ENCODE measurements at places on chromosomes 1 and 21.

- no peak for DNase-seq
Observed at GRCh38 chr1:163674236-163674635, 352.5 kb downstream of the NUF2 start.

DNA sequence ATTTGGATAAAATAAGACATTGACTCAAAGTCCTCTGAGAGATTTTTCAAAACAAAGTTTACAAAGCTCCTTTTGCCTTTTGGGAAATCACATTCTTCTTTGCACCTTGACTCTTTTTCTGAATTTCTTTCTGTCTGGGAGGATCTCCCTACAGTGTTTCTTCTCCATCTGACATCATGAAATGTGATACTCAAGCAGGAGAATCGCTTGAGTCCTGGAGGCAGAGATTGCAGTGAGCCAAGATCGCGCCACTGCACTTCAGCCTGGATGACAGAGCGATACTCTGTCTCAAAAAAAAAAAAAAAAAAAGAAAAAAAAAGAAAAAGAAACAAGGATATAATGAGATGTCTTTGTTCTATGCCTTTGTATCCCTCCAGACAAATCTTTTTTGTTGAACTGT is 13.3 kb upstream of the GRIK1 start:
- no peak for DNase-seq

GRCh38 chr1:236425031-236425663 is 31.1 kb downstream of the EDARADD start:
- no peak for DNase-seq

- no peak for DNase-seq
Observed at GRCh38 chr1:178066296-178066907, 27.5 kb upstream of the RASAL2 start.

GRCh38 chr1:18934205-18935000 is 22.1 kb downstream of the IFFO2 start:
- no peak for DNase-seq

DNA sequence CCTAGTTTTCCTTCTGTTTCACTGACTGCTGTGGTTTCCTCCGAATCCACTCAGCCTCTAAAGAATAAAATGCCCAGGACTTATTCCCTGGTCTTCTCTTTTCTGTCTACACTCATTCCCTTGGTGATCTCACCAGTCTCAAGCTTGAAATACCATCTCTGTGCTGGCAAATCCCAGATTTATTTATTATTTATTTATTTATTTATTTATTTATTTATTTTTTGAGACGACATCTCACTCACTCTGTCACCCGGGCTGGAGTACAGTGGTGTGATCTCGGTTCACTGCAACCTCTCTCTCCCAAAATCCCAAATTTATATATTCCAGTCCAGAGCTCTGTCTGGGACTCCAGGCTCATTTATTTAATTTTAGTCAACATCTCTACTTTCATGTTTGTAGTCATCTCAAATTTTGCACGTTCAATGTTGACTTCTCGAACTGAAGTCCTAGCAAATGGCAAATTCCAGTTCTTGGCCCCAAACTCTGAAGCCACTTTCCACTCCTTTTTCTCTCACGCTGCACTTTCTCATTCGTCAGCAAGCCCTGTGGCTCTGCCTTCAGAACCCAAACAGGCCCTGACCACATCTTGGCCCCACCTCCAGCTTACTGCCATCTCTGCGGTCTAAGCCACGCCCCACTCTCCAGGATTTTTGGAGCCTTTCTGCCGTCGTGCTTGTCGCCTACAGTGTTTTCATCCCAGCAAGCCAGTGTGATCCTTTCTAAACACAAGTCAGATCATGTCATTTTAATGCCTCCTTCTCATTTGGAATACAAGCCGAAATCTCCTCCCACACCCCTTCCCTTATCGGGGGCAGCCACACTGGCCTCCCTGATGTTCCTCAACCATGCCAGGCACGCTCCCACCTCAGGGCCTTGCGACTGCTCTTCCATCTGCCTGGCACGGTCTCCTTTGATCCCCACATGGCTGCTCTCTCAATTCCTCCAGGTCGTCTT is 14.2 kb upstream of the TENT5B start:
- no peak for DNase-seq

GRCh38 chr21:45550522-45551210 is 8.4 kb upstream of the SLC19A1 start:
- no peak for DNase-seq

- DNase-seq: no peak
Observed at GRCh38 chr21:33259428-33259827, 6.7 kb upstream of the IL10RB start.

DNA sequence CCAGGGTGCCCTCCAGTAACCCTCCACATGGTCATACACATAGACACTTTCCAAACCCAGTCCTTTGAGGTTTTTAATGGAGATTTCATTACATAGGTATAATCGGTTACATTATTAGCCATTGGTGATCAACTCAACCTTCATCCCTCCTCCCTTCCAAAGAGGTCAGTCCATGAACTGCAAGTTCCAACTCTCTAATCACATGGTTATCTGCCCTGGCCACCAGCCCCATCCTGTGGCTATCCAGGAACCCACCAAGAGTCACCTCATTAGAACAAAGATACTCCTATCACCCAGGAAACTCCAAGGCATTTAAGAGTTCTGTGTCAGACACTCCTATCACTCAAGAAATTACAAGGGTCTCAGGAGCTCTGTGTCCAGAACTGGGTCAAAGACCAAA is 12.2 kb downstream of the ATP1A4 start:
- no peak for DNase-seq

DNA sequence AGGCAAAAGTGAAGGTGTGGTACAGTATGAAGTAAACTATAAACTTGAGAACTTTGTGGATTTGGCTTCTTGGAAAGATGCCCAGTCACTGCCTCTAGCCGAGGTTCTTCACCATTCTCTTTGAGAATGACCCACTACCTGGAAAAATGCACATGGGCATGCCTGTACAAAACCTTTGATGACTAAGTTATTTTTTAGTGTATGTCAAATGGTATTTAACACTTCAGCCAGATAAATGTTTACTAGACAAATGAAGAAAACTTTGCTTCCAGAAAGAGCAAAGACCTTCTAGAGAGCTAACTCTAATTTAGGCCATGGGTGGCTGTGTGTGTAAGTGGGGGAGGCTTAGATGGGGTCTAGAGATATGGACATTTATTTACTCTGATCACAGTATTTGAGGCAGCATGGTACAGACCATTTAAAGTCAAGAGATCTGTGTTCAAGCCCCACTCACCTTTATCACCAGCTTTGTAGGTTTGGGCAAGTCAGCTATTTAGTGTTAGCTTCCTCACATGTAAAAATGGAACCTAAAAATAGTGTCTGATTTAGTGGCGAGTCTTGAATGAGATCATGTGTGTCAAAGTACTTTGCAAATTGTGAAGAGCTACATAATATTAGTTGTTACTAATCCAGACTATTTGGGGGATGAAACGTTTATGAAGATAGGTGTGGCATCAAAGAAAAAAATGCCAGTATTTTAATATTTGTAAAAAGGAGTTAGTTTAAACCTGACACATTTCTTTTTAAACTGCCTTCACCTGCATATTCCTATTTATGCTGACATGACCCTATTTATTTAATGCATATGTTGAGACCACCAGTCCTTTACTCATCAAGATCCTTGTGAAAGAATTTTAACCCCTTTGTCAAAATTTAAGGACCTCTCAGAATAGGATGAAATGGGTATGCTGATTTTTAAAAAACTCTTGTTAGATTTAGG is 20.2 kb downstream of the NFYC start:
- DNase-seq: no peak

DNA sequence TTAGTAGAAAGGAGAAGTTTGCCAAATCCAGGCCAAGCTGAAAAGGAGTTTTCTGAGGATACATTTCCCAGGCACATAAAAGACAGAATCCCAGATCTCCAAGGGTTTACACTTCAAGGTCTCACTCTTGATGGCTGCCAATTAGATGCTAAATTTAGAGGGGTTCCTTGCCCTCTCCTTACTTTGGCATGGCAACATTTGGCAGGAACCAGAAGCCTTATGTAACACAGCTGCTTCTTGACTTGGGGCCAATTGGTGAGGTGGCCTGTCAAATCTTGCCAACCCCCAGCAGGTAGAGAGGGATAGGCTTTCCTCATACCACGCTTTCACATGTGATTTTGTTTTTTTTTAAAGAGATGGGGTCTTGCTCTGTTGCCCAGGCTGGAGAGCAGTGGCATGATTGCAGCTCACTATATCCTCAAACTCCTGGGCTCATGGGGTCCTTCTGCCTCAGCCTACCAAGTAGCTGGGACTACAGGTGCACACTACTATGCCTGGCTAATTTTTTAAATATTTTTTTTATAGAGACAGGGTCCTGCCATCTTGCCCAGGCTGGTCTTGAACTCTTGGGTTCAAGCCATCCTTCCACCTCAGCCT is 25.2 kb upstream of the NKAIN1 start:
- no peak for DNase-seq

DNA sequence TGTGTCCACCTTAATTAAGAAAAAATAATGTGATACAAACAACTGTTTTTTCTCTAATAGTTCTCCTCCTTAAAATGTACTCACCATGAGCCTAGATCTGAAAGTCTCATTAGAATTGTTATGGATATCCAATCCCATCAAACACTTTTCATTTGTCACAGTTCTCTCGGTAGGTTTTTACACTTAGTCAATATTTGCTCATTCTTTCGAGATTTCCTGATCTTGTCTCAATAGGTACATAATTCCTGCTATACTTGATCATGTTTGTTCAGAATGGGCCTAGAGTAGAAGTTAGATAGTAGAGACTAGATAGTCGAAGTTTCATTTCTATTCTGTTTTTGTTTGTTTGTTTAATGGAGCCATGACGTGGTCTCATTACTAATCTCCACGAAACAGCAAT is 2005.7 kb downstream of the NCAM2 start:
- DNase-seq: no peak

- no peak for DNase-seq
Observed at GRCh38 chr1:18496056-18496455, 15.3 kb downstream of the KLHDC7A start.

- no peak for DNase-seq
Observed at GRCh38 chr21:42002421-42002958, 7.7 kb downstream of the ZBTB21 start.

DNA sequence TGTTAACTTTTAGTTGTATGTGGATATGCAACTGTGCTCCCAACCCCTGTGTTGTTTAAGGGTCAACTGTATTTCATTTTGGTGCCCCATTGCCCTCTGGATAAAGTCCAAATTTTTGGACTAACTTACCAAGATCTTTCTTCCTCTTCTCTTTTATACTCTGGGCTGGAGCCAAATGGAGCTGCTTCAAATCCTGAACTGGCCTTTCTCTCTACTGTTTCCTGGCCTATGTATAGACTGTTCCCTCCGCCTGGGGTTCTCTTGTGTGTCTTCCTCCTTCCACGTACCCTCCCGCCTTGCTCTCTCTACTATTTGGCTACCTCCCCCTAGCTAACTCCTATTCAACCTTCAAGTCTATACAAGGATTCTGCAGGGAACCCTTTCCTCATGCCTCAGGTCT is 8.4 kb upstream of the CDC14A start:
- DNase-seq: no peak

DNA sequence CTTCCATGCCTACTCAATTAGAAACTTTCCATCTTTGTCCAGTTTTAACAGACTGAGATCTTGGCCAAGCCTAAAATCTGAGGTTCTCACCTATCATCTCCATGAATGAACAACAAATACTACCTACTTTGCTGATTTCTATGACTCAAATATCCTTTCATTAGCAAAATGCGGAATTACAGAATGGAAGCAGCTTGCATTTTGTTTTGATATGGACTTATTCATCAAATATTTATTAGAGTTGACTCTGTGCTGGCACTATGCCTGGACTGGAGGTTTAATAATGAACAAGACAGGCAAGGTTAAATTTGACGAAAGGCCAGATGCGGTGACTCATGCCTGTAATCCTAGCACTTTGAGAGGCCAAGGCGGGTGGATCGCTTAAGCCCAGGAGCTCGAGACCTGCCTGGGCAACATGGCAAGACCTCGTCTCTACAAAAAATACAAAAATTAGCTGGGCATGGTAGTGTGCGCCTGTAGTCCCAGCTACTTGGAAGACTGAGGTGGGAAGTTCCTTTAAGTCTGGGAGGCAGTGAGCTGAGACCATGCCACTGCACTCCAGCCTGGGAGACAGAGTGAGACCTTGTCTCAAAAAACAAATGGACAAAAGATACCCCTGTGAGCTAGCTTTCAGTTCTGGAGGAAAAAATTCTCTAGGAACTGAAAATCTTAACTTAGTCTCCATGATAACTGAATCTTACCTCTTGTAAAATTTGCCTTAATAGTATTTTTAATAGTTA is 29.4 kb upstream of the SOD1 start:
- DNase-seq: no peak

DNA sequence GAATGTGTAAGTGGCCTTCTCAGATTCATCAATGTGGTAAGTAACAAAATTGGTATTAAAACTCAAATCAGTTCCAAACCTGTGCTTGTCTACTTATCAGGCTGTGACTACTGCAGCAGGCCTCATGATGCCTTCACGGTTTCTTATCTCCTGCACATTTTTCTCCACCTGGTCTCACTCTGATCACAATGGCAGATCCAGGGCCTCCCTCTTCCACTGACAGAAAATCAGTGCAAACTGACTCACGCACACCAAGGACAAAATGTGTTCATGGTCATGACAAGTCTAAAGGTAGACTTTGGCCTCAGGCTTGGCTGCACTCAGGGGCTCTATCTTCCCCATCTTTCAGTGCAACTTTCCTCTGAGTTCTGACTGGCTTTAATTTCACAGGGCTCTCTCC is 56.7 kb upstream of the ATP1A1 start:
- DNase-seq: no peak

- DNase-seq: no peak
Observed at GRCh38 chr1:43621861-43622260, 28.1 kb upstream of the KDM4A start.

- DNase-seq: no peak
Observed at GRCh38 chr1:27011058-27011764, 1.4 kb downstream of the TENT5B start.

- no peak for DNase-seq
Observed at GRCh38 chr1:76225526-76225925, 151.0 kb downstream of the ST6GALNAC3 start.

DNA sequence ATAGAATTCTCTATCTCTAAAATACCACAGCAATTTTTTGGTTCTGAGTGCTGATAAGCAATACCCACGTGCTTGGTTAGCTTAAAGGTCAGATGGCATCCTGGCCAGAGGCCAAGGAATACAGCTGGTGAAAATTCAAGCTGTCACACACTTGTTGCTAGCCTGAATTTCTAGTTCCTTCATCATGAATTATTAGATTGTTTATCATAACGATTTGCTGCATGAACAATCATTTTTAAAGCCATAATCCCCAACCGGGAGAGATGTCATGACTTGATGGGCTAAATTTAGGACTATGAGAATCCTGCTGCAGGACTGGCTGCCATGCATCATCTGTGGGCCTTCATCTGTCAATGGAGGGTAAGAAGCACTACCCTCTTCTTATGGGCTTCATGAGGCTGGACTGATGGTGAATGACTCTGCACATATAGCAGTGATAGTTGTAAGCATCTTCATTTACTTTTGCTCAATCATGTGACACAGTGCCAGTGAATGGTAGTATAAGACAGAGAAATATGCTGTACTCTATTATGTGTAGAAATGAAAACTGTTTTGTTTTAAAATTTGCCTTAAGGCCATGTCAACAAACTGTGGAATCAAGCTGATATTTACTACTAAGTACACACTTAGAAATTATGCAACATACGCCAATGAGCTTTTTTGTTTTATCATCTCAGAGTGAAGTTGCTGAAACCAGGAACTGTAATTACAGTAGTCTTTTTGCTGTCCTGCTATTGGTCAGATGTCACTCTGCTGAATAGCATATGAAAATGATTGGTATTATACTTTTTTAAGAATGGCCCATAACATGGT is 80.5 kb upstream of the RALGPS2 start:
- no peak for DNase-seq

Data from GOT3 (cell line).